Fibroblast of skin of right biceps (primary cell): ENCODE measurements at places on chromosomes 7 and 10.
A peak's percentile ranks its signal among the peaks of the same experiment; 100 is the strongest.

GRCh38 chr7:78635026-78635793 lies 818.3 kb downstream of the MAGI2 start:
- peak; percentile 37 for DNase-seq

DNA sequence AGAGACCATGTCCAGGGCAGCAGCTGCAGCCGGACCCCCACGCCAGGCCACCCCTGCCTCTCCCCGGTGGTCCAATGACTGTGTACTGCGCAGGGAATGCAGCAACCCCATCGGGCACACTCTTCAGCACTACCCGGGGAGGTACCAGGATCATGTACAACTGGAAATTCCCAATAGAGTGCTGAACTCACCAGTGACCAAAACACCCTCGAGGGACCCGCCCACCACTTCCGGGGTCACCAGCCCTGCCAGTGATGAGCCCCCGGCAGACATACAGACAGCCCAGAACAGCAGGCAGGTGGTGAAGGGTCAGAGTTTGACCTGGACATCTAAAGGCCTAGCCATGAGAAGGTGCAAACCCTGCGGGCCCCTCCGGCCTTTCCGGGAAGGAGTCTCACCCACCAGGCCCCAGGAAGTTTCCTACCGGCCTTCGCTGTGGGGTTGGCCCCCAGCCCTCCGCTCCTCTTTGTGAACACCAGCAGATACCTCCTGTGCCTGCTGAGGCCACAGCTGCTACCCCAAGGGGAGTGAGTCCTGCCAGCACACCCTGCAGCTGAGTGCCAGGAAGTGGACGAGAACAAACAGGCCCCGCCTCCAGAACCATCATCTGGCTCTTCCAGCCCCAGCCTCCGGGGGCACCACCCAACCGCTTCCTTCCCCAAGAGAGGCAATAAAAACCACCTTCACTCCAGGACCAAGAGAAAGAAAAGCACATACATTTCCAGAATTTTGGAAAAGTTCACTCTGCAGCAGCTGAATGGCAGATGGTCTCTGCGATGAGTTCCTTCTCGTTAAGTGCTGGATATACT lies 5.0 kb upstream of the ANKRD61 start:
- DNase-seq = peak; percentile 36

- peak; percentile 36 for DNase-seq
Measured at GRCh38 chr10:61157182-61157581, 213.2 kb upstream of the RHOBTB1 start.

DNA sequence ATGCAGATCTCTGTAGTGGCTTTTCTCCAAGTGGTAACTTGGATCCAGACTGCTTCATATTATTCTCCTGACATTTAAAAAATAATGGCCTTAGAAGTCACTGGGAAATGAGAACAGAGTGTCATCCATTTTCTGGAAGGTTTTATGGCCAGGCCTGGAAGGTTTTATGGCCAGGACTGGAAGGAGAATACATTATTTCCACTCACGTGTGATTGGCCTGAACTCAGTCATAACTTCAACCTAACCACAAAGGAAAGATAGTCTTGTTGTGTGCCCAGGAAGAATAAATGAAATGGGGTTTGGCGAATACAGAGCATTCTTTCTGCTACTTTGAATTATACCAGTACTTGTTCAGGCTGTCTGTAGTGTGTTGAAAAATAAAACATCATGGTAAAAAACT lies 360.9 kb downstream of the GPAM start:
- no peak for DNase-seq
